CD4-positive, alpha-beta T cell treated with Interleukin-6 at 100 ng/mL for 8 hours (primary cell): ENCODE measurements at places on chromosomes 6 and 20.

GRCh38 chr20:48395816-48396546, 431.8 kb downstream of the PREX1 start:
- DNase-seq: no peak

- DNase-seq: no peak
Measured at GRCh38 chr6:5373430-5373829, 112.1 kb downstream of the FARS2 start.

GRCh38 chr6:45540375-45540920, 162.7 kb upstream of the SUPT3H start:
- DNase-seq: no peak

DNA sequence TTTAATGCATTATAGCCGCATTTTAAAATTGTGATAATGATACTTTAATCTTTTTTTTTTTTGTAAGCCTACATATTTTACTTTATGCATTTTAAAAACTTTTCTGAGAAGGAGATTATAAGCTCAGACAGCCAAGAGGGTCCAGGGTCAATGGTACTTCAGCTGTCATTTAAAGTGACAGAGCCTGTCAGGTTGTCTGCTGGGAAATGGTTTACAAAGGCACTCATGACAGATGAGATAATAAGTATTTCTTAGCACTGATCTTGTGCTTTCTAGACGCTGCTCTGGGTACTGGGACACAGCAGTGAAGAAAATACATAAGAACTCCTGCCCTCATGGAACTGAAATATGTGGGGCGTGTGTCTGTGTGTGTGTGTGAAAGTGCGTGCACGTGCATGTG, 19.6 kb downstream of the LAMP5 start:
- no peak for DNase-seq

DNA sequence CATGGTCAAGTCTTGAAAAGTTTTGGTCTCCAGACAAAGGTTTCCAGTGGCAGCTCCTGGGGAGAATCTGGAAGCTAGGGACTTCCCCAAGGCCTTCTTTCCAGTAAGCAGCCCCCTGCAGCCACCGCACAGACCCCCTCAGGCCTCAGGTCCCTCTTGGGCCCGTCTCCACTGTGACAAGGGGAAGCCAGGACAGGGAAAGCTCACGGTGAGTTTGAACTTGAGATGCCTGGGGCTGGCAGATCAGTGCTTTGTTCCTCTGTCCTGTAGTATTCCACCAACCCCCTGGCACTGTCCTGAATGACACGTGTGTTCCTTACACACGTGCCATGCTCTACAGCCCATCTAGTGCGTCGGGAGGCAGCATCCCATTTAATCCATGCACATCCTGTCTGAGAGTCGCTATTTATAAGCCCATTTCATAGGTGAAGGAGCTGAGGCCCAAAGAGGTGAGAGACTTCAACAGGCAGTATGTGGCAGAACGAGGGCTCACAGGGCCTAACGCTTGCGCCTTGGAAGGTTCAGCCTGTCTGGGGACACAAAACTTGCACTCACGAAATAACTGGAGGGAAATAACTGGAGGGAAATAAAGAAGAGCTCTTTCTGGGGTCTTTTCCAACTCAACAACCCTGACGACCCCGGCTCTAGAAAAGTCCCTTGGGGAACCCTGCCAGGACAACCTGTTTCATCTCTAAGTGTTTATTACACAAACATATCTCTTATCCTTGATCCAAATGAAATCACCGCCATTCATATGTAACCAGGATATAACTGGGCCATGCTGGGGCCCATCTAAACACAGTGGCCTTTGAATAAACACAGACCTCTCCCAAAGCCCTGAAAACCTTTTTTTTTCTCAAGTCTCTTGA, 123.0 kb downstream of the BANF2 start:
- DNase-seq: no peak

DNA sequence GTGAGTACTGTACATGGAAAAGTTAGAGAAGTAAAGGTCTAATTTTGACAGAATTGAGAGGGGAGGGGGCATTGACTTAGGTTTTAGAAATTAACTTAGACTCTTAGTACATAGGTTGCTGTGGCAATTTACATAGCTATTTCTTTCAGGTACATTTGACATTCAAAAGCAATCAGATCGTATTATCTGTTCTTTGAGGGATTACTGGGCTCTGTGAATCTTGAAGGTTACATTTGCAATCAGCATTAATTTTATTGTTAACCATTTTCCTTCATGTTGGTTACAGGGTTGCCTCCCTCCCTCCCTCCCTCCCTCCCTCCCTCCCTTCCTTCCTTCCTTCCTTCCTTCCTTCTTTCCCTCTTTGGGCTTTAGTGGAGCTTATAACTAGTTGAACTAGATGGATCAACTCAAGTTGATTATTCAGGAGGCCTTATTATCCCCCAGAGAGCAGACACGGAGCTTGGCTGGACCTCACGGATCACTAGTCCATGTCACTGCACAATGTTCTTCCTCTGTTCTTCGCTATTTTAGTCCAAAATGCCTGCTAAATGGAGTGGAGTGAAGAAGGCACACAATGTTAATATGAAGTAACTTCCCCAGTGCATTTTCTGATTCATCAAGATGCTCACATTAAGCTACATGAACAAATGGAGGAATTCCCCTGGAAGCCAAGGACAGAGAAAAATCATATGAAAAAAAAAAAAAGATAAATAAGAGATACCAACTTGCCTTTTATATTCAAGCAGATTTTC, 87.8 kb downstream of the PLCB4 start:
- no peak for DNase-seq
